Fibroblast of mammary gland (primary cell): ENCODE measurements at places on chromosomes 11 and 22.

GRCh38 chr11:8168485-8169257 lies at the start of gene RIC3:
TSS of gene RIC3 (minus strand) at chr11:8169025. CDS start at chr11:8168989, 36 bp downstream.
- no peak for DNase-seq

- DNase-seq: no peak
Observed at GRCh38 chr22:48475661-48476345, 1351.9 kb downstream of the BRD1 start.

DNA sequence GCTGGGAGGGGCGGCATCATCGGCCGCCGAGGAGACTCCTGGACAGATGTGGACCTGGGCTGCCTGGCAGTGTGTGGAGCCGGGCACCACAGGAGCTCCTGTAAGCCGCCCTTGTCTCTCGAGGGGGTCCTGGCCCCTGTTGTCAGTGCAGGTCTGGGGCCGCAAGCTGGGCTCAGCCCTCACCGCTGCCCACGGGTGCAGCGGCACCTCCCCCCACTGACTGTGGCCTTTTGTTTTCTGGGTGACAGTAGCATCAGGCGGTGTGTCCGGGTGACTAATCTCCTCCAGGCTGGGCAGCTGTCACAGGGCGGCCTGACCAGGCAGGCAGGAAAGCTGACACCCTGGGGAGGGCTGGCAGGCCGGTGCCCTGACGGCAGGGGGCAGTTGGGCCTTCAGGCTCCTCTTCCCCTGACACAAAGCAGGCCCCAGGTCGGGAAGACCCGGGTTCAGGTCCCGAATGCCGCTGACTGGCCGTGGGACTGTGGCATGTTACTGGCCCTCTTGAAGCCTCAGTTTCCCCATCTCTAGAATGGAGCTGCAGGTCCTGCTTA lies 16.3 kb downstream of the DGKZ start:
- DNase-seq: peak; percentile 14

DNA sequence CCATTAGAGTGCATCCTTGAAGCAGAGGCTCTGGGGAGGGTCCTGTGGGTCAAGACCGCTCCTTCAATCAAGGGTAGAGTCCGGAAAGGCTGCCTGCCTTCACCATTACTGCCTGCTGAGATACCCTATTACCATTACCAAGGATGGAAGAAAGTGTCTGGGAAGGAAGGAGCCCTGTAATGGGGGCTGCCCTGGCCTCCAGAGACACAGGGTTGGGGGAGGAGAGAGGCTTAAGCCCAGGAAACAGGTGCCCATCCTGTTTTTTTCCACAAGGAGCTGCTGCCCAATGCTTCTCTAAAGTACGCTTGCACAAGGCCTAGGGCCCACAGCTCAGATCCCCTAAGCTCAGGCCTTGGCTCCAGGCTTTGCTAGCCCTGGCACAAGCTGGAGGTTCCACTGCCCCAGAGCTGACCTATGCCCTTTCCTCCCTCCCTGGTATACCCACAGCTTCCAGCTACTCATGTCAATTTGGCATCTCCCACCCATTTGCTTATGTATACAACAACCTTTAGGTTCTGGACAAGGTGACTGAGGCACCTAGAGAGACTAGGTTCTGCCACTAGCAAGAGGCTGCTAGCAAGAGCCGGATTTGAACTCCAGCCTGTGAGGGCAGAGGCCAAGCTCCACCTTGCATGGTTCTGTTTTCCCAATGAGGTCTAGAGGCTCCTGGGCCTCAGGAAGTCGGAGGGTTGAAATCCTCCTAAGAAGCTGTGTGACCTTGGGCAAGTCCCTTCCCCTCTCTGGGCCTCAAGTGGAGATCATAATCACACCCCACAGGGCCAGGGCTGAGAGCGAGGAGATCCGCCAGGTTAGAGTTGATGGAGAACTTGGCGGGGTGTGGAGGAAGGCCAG lies 1.5 kb upstream of the PLCB3 start:
- DNase-seq: no peak

GRCh38 chr22:42673898-42674401 lies 24.8 kb upstream of the CYB5R3 start:
- peak; percentile 28 for DNase-seq

DNA sequence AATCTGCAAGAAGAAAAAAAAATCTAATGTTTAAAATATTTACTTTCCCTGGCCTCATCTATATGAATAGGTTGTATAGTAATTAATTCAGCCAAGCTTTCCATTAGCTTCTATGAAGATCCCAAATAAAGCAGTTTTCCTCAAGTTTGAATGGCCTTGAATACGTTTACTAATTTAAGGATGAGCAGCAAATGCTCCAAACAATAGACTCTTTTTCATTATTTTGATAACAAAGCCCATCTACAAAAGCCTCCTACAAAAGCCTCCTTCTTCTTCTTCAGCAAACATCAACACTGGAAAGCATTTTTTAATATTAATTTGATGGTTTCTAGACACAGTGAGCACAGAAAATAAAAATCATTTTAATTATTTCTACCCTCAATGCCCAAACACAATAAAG lies 1130.3 kb upstream of the CNTN5 start:
- no peak for DNase-seq

DNA sequence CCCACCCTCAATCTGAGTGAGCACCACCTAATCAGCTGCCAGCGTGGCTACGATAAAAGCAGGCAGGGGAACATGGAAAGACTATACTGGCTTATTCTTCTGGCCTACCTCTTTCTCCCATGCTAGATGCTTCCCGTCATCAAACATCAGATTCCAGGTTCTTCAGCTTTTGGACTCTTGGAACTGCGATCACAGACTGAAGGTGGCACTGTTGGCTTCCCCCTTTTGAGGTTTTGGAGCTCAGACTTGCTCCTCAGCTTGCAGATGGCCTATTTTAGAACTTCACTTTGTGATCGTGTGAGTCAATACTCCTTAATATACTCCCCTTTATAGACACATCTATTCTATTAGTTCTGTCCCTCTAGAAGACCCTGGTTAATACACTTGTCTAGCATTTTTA lies 543.7 kb upstream of the RAG2 start:
- no peak for DNase-seq

- DNase-seq: no peak
Observed at GRCh38 chr11:116217441-116217840, 555.3 kb downstream of the BUD13 start.

GRCh38 chr11:95187723-95188122 lies 43.3 kb downstream of the SESN3 start:
- no peak for DNase-seq

GRCh38 chr22:16774911-16775500 lies 50.2 kb downstream of the XKR3 start:
- DNase-seq: peak; percentile 11

- no peak for DNase-seq
Observed at GRCh38 chr22:26648011-26648497, 9.3 kb upstream of the MIAT start.

- DNase-seq: no peak
Observed at GRCh38 chr11:85791409-85791990, 19.4 kb downstream of the SYTL2 start.

DNA sequence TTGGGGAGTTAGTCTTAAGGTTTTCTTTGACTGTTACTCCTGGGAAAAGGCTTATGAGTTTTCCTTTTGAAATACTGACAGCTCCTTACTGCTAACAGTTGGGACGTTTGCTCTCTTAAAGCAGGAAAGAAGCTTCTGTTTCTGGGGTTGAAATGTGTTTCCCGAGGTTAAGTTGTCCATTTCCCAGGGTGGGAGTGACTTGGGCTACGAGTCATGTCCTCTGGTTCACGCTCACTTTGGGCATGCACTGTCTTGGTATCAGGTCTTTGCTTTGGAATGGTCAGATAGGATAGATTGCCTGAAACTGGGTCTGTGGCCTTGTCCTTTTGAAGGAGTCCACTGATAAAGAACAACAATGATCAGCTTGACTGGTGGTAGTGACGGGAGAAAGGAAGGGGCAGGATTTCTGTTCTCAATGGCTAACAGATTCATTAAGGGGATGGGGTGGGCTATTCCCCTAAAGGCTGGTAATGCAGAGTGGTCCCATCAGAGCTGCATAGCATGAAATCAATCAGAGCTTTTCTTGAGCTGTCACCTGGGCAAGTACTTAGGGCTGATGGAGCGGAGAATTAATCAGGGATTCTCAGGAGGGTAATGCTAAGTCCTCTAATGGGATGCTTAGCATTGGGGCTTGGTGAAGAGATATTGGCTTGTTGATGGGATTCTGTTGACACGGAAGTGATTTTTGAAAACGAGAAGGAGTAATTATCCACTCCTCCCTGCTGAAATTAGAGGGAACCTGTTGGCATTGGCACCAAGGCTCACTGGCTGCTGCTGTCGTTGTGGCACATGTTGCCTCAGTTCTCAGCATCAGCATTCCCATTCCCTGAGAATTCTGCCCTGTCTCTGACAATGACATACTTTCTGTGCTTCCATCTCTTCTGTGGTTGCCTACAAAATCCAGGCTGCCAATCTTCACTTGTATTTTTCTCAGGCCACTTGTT lies 81.6 kb downstream of the TEAD1 start:
- DNase-seq: peak; percentile 61

DNA sequence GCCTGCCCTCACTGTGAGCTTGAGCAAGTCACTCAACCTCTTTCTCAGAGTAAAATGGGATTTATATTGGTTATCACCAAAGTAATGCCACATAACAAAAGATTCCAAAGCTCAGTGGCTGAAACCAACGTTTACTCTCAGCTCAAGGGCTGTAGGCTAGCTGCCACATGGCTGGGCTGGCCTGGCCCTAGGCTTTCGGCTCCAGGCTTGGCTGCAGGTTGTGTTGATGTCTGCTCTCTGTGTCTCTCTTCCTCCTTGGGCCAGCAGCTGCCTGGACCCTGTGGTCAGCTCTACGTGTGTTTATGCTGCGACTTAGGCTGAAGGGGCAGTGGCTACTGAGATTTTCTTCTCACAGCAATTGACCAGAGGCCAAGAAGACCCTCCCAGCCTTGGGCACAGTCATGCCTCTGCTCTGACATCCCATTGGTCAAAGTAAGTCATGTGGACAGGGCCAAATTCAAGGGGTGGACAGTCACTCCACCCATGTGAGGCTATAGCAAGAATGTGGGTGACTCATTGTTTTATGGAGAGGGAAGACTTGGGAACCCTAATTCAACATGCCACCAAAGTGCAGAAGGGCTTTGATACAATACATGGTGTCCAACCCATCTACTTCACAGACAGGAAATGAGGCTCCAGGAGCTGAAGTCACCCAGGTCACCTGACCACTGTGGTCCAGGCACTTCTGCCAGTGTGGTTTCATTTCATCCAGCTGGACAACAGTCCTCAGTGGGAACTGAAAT lies 90.6 kb downstream of the TSPAN18 start:
- peak; percentile 45 for DNase-seq

- no peak for DNase-seq
Observed at GRCh38 chr11:58055806-58056401, 25.2 kb downstream of the OR6Q1 start.

GRCh38 chr22:45612940-45613339 lies 58.7 kb upstream of the ATXN10 start:
- peak; percentile 45 for DNase-seq

DNA sequence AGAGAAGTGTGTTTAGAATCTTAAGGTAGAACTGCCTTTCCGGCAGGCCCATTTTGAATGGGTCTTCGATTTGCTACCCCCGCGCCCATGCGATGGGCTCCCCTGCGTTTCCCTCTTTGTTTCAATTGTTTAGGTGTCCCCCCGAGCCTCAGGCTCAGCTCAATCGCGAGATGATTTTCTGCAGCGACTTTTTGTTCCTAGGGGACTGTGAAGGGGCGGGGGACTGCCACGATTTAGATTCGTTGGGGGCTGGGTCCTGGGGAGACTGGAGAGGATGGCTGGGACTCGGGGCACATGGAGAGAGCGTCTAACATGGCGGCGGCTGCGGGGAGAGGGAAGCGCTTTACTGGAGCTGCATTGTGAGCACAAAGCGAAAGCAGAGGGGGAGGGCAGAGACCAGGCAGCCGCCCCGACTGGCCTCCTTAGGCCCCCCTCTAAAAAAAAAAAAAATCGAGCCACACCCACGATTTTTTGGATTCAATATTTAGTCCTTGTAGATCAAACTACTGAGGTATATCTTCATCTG lies 1.7 kb downstream of the CAPRIN1 start:
- peak; percentile 73 for DNase-seq

- peak; percentile 38 for DNase-seq
Observed at GRCh38 chr11:102810950-102811660, 13.1 kb upstream of the MMP1 start.

- DNase-seq: no peak
Observed at GRCh38 chr11:16058671-16059070, 297.7 kb downstream of the SOX6 start.

GRCh38 chr11:16793009-16793408 lies 54.6 kb downstream of the C11orf58 start:
- DNase-seq: no peak

GRCh38 chr11:19777377-19778102 lies 64.9 kb downstream of the NAV2 start:
- peak; percentile 78 for DNase-seq

DNA sequence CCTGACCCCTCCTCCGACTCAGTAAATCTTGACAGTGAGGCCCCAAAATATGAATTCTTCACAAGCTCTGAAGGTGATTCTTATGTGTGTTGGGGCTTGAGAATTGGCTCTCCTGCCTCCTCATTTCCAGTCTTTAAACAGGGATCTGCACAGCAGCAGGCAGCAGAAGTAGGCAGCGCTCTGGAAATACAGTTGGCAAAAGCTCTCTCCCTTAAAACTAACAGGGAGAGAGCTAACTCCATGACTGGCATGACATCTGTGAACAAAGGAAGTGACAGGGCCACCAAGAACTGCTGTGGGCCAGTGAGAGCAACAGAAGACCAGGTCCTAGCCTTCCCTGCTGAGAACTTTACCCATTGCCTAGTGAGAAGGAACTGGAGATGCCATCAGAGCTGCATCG lies 70.1 kb downstream of the PANX1 start:
- DNase-seq: no peak

GRCh38 chr22:33081686-33082590 lies 23.8 kb upstream of the SYN3 start:
- DNase-seq: no peak

DNA sequence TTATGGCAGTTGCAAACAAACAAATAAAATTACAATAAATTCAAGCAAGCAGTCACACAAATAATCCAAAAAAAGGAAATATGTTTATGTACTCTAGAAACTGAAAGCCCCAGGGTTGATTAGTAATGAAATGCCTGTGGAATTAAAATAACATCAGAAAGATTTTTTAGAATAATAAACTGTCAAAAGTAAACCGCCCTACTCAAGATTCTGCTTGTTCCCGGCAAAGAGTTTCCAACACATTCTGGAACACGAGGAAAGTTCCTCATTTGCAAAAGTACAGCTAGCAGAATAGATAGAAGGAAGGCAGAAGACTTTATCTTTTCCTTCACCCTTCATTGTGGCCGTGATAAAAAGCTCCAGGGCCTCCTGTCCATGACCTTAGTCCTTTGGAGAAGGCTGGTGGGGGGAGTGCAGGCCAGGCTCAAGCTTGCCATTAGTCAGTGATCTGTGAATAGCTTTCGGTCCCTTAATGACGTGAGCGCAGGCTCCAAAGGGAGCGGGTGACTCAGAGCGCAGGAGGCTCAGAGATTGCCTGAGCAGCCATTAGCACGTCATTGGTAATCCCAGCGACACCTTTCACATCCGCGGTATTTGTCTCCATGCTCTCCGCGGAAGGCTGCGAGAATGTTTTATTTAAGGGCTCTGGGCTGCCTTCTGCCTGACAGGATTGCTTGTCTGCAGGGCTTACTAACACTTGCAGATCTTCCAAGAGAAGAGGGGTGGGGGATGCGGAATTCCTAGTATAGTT lies 458.3 kb downstream of the METTL15 start:
- peak; percentile 98 for DNase-seq
